ENCODE measurements at places on chromosomes 3 and 15.

- DNase-seq = no peak
These were observed 152.2 kb upstream of the SLC2A2 start for GRCh38 chr3:171178714-171179113.

DNA sequence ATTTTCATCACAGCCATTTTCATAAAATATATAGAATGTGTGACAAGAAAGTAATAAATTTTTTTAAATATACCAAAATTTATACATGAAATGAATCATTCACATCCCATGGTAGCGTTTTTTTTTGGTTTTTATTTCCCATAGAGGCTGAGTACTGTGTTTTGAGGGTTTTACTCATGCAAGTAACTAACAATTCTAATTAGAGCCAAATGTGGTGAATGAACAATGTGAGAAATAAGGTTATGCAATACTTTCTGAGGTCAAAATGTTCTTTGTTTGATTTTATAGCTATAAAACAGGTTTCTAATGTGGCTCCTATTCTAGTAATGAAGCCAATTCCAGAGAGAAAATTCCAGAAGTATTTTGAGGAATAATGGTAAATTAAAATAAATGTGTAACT, 386.8 kb downstream of the TBC1D5 start:
- no peak for DNase-seq

- no peak for DNase-seq
These were observed 11.3 kb upstream of the MANF start for GRCh38 chr3:51373658-51374421.

GRCh38 chr3:64865839-64866570, 178.2 kb upstream of the ADAMTS9 start:
- no peak for DNase-seq

DNA sequence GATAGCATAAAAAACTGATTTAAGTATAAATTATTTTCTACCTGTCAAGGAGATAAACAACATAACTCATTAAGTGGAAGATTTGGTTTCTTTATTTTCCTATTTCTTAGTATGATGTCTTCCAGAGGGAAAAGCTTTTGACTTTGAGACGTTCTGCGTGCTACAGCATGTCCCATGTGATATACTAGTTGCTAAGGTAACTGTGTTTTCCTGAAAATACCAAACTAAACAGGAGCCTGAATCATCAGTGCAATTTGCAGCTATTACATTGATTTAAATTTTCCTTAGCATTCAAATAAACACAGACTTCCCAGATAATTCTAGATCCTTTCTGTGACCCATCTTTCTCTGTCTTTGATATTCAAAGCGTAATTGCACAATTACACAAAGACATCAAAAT, 117.7 kb upstream of the P2RY1 start:
- no peak for DNase-seq

DNA sequence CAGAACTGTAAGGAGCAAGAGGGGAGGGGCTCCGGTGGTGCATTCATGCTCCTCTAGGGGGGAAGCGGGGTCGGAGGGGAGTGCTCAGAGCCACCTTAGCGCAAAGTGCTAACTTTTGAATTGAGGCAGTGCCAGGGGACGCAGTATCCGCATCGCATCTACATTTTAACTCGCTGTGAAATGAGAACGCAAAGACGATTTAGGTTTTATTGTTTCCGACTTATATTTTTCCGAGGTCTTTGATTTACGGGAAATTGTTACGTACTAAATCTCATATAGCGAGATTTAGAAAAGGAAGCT, 212 bp downstream of the TCAIM start:
- DNase-seq = no peak

All from stimulated activated CD8-positive, alpha-beta memory T cell treated with anti-CD3 and anti-CD28 coated beads, Interleukin-7, amount 100 ng/mL, for 1 hour (primary cell).